CD4-positive, alpha-beta memory T cell (primary cell): ENCODE measurements at places on chromosomes 1 and 21.

DNA sequence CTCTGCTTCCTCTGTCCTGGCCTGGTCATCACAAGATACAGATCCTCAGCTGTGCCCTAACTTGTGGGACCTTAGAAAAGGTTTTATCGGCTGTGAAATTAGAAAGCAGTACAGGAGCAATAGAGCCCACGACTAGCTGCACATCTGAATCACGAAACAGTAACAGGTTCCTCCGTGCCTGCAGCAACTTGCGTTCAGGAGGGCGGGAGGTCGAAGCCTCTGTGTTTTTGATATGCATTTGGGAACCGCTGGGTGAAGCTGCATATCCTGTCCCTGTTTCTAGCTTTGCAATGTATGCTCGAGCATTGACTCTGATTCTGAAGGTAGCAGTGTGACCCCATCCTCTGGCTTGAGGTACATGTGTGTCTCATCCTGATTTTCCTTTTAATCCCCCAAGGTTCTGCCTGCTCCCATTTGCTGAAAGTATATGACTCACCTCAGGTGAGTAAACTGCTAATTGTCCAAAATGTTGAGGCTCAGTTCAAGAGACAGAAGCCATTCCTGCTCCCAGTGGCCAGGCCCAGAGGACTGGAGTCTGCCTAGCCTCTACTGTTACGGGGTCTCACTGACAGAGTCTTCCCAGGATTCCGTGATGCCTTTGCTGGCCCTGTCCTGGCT is 44.3 kb downstream of the SCCPDH start:
- DNase-seq, result no peak

GRCh38 chr1:54314696-54315095 is 91.5 kb downstream of the SSBP3 start:
- DNase-seq, result no peak

- no peak for DNase-seq
Measured at GRCh38 chr1:208238710-208239472, 5.3 kb downstream of the PLXNA2 start.

GRCh38 chr1:86858524-86859261 is 55.2 kb downstream of the SELENOF start:
- DNase-seq, result no peak

DNA sequence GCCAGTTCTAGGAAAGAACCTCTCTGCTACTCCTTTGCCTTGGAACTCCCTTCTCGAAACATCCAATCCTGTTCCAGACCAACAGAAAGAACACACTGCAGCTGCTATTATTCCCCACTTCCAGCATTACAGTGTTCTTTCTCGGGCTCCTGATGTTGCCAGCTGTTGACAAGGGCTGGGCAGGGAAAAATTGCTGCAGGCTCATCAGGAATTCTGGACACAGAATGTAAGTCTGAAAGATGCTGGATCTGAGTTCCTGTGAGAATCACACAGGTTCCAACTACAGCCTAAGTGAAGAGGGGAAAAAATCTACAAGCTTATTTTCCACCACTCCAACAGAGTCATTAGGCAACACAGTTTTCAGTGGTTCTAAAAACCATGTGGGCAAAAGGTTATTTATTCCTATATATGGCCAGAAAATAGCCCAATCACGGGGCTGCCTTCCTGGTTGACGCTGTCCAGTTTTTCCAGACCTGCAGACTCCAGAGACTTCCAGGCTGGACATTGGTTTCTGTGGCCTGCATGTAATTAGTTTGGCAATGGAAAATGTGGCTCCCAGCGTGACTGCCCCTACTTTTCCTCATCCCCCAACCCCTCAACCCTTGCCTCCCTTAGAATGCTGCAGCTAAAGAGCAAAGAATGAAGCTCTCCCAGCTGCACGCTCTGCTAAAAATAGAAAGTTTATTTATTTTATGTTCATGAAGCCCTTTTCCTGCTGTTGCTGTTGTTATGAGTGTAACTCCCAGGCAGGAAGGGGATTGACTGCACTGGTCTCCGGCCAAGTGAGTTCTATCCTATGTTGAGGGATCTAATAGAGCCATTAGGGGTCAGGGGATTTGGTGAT is 8.3 kb upstream of the KIAA0040 start:
- no peak for DNase-seq

DNA sequence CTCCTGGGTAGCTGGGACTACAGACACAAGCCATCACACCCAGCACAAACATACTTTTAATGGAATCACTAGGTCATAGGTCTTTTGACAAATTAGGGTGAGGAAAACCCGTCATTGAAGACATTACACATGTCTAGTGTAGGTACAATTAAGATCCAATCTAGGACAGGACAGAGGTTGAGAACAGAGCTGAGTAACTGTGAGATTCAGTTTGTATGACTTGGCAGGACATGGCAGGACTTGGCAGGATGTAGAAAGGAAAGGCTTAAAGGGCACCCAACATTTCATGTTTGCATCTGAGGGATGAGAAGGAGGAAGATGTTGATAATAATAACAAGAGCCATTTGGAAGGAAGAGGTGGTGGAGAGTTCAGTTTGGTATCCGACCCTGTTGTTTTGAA is 483.8 kb downstream of the PCP4 start:
- no peak for DNase-seq

GRCh38 chr1:181522864-181523263 is 39.5 kb downstream of the CACNA1E start:
- no peak for DNase-seq

GRCh38 chr1:2376261-2376741 is 15.1 kb downstream of the MORN1 start:
- DNase-seq, result no peak

GRCh38 chr1:27554293-27554692 is 49.7 kb downstream of the AHDC1 start:
- no peak for DNase-seq

DNA sequence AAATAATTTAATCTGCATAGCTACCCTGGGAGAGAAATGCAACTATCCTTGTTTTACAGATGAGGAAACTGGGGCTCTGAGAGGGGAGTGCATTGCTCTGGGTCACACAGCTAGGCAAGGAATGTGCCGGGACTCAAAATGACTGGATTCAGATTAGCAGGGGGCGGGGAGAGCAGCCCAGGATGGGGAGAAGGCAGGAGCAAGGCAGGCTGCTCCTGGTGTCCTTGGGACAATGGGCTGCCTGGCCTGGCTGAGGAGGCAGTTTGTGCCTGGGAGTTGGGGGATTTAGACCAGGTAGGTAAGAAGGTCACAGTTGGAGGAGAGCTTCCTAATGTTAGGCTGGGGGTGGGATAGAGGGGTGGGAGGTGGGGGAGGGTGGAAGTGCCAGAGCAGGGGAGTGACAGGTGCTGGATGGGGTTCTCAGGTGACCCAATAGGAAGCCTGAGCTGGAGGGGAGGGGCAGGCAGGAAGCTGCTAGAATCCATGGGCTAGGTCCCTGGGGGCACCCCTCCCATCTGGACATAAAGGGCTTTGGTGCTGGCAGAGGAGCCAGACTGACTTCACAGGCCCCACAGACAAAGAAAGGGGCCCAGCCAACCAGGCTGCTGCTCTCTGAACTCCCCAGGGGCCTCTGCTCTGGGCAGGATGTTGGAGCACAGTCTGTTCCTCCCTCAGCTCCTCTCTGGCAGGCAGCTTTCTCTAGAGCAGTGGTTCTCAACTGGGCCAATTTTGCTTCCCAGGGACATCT is 29.0 kb downstream of the TRIM62 start:
- no peak for DNase-seq

DNA sequence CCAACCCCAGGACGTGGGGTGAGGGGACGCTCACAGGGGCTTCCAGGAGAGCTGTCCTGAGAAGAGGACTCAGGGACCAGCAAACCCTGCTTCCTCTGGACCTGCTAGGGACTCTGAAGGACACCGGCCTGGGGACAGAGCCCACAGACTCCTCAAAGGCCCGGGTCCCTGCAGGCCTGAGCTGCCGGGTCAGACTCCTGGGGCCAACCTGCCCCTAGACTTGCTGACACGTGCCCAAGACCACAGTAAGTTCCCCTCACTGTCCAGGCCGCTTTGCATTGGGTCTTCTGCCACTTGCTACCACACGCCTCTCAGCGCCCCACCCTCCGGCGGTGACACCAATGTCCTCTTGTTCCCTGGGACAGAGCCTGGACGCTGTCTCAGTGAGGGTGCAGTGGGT is 106.6 kb upstream of the IFFO2 start:
- no peak for DNase-seq

DNA sequence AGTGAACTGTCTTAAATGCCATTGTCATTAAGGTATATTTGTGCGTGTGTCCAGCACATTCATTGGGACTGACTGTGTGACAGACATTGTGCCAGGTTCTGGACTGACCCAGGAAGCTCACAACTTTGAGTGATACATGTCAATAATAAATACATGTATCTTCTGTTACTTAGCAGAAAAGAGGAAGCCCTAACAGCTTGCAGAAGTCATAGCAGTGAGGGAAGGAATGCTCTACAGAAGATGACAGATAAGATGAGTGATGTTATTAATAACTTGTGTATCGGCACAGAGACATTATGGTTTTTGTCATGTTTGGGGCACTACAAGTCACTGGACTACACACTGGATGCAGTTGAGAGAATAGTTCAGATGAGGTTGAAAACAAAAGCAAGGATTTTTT is 1.2 kb upstream of the SRSF11 start:
- DNase-seq, result no peak

GRCh38 chr1:203085528-203086406 is at the start of gene MYOG:
MYOG (minus strand) TSS chr1:203086012; CDS start chr1:203085961, 51 bp downstream.
- DNase-seq, result no peak

- DNase-seq, result no peak
Measured at GRCh38 chr1:183551924-183552323, 38.3 kb downstream of the NCF2 start.

DNA sequence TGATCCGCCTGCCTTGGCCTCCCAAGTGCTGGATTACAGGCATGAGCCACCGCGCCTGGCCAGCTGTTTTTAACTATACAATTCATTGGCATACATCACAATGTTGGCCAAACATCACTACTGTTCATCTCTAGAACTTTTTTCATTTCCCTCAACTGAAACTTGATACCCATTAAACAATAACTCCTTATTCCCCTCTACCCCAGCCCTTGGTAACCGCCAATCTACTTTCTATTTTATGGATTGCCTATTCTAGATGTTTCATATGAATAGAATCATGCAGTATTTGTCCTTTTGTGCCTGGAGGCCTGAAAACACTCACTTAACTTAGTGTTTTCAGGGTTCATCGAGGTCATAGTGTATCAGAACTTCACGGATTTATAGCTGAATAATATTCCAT is 16.2 kb downstream of the BTF3L4 start:
- DNase-seq, result no peak

DNA sequence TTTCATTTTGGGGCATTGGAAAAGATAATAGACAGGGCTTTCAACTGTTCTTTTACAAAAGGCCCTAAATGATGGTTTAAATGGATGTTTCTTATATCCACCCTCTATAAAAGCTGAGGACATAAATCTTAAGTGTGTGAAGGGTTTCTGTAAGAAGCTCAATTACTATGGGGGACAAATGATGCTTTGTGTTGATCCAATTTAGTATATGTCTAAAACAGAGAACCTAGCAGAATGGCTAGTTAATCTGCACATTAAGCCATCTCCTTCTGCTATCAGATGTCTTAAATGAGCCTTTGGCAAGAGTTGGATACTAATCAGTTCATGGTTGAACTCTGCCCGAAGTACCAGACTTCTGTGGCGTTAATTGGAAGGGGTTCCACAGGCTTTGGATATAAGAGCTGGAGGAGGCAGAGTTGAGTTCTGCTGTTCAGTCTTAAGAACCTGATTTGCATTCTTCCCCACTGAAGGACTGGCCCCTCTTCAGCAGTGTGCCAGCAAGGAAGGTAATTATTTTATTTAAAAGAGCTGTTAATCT is 43.1 kb downstream of the PTGFRN start:
- no peak for DNase-seq

GRCh38 chr1:12124693-12125421 is 41.9 kb upstream of the TNFRSF1B start:
- DNase-seq, result peak; percentile 76

DNA sequence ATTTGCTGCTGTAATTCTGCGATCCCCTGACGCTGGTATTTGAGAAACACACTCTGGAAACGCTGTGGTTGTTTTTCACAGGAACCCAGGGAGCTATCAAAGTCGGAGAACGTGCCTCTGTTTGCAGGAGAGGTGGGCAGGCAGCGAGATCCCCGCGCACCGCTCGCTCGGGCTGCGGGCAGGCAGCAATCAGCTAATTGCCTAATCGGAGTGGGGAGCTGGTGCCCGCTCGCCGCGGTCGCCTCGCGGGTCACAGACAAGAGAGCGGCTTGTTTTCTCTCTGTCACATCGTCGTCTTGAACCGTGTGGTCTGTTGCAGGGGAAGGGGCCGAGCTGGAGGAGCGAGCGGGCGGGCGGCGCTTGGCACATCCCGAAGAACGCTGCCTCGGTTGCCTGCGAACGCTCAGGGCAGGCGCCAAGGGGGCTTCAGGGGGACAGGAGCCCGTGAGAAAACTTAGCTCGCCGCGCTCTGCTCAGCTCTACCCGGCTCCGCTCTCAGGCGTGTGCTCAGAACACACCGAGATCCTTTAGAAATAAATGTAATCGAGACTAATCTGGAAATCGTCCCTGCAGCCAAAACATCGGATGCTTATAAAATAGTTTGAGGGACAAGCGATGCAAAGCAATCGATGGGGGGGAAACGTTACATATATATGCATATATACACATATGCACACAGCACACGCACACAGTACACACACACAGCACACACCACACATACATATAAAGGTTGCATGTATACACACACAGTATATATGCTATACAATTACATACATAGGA is 93.6 kb upstream of the SMYD2 start:
- DNase-seq, result no peak

DNA sequence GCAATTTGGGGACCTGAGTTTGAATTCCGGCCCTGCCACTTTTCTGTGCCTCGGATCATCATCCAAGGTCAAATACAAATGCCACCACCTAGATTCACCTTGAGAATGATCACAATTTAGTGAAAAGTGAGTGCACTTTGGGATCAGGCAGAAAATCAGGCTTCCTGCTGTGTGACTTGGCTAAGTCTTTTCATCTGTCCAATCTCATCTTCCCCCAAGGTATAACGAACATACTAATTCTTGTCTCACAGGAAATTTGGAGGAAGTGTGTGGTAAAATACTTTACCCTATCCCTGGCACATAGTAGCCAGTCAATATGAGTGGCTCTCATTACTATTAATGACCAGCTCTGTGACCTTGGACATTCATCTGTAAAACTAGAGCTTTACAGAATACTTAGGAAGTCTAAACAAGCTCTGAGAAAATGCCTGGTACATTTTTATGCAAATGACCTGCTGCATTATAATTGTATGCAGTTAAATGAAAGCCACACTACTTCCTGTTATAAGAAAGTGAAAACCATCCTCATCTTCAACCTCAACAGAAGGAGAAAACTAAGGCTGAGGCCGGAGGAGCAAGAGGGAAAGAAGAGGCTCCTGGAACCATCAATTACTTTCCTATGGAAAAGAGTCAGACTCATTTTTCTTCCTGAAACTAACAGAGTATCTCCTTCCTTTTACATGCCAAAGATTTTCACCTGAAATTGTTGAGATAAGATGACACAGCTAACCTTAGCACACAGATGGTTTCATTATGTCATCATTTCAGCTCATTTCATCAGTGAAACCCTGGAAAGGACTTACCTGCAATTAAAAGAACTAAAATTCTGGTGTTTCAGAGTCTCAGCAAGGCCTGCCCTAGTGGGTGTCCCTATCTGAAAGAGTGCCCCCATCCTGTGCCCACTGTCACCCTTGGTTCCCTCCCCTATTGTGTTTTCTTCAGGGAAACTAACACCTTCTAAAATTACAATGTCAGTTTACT is 32.6 kb upstream of the RGS8 start:
- DNase-seq, result no peak
